ENCODE measurements at places on chromosomes 3 and 15. TPM values are rescaled to one million over a fixed set of nuclear protein-coding genes. Genes with fewer than 3 reads are reported as not detected.

JAGN1 gene
- total RNA-seq, result 52.7 TPM

GOLGA6L7 gene
- total RNA-seq, result not detected

- no peaks in the 10 kb centered on the region for H3K4me1 ChIP-seq
- H3K36me3 ChIP-seq, result no peaks in the 10 kb centered on the region
Observed at GRCh38 chr3:129417326-129417725, 11.1 kb downstream of the EFCAB12 start.

UROC1 gene
- total RNA-seq, result not detected

- no peaks in the 10 kb centered on the region for H3K27me3 ChIP-seq
- H3K4me1 ChIP-seq, result no peaks in the 10 kb centered on the region
- no peaks in the 10 kb centered on the region for H3K36me3 ChIP-seq
- peak; percentile 76 for DNase-seq
- no peak overlapping the region for H3K4me3 ChIP-seq
Observed at GRCh38 chr3:127052121-127052561, 69.2 kb downstream of the PLXNA1 start.

DNA sequence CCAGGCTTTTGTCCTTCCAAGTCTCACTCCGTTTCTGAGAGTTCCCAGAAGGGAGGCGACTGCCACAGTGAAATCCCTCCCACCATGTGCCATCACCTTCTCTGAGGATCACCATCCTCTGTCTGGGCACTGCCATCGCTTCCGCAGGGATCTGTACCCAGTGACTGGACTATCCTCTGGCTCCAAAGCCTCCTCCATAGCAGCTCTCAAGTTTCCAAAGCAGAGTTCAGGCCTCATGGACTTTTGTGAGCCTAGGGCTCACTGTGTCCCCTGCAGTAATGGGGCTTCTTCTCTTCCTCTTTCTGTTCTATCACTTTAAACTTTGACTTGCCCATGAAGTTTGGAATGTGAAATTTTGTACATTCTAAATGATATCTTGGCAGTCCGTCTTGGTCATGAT is 63.9 kb downstream of the TIPARP start:
- H3K4me1 ChIP-seq, result no peaks in the 10 kb centered on the region
- no peaks in the 10 kb centered on the region for H3K27me3 ChIP-seq
- H3K4me3 ChIP-seq, result no peak overlapping the region
- DNase-seq, result no peak
- H3K27ac ChIP-seq, result no peak overlapping the region
- H3K36me3 ChIP-seq, result no peaks in the 10 kb centered on the region

EHHADH gene
- total RNA-seq, result 3.8 TPM

COL8A1 gene
- total RNA-seq, result 15.3 TPM

DNA sequence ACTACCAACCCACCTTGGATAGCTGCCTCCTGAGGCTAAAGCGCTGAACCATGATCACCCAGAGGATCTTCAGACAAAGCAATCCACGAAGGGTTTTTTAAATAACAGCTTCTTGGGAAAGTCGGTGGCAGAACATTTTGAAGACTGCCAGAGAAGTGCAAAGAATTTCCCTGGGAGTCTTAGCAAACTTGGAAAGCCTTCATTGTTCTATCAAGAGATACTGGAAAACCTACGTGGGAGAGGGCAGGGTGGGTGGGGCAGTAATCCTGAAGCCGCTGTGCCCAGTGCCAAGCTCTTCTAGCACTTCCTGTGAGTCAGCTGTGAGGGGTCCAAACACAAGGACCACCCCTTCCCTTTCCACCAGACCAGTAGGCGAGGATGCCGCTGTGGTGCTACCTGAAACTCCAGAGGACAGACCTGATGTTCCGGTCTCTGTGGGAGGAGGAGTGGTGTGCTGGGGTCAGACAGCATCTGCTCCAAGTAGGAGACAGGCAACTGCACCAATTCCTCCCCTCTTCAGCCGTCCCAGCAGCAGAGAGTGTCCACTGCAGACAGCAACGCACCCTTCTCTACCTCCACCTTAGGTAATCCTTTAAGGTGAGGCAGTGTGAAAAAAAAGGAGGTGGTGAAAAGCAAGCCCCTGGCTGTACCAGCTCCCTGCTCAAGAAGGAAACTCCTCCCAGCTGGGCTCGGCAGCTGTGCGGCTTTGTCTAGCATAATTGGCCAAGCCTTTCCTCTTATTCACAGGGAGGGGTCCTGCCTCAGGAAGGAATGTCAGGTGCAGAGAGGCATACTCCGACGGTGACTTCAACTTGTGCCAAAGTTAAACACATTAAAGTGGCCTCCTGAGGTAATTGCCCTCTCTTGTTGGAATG is 99.0 kb downstream of the TMCC1 start:
- H3K27me3 ChIP-seq, result no peaks in the 10 kb centered on the region
- peak; percentile 63 for DNase-seq
- H3K4me1 ChIP-seq, result peaks cover 32% of the 10 kb centered on the region
- peak overlapping the region; percentile 39 for H3K27ac ChIP-seq
- no peak overlapping the region for H3K4me3 ChIP-seq

GOLGA6A gene
- not detected for total RNA-seq

PP2D1 gene
- total RNA-seq, result not detected

GOLGA8R gene
- 1.8 TPM for total RNA-seq

GUCA1C gene
- total RNA-seq, result not detected

DNA sequence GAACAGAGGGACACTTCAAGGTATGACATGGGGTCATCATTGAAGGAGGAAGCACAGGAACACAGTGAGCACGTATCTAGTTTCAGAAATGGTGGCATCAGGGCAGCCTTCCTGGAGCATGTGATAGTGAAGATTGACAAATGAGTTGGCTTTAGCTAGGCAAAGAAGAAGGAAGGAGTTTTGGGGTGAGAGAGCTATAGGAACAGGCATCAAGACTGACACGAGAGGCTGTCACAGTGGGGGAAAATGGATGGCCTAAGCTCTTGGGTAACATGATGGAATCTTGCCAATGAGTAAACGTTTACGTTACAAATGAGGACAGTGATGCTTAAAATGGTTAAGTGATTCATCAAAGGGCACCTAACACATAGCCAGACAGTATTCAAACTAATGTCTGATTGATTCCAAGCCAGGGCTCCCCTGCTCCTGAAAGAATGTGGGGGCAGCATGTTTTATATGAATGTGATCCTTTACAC is 23.1 kb upstream of the GPR171 start:
- no peak overlapping the region for H3K4me3 ChIP-seq
- H3K4me1 ChIP-seq, result no peaks in the 10 kb centered on the region
- H3K36me3 ChIP-seq, result no peaks in the 10 kb centered on the region
- no peaks in the 10 kb centered on the region for H3K27me3 ChIP-seq
- H3K27ac ChIP-seq, result no peak overlapping the region
- DNase-seq, result no peak

GRCh38 chr3:134068429-134068828 is 38.7 kb upstream of the SLCO2A1 start:
- DNase-seq, result no peak
- no peaks in the 10 kb centered on the region for H3K36me3 ChIP-seq
- no peak overlapping the region for H3K4me3 ChIP-seq
- H3K27ac ChIP-seq, result no peak overlapping the region
- no peaks in the 10 kb centered on the region for H3K4me1 ChIP-seq
- no peaks in the 10 kb centered on the region for H3K27me3 ChIP-seq

DNA sequence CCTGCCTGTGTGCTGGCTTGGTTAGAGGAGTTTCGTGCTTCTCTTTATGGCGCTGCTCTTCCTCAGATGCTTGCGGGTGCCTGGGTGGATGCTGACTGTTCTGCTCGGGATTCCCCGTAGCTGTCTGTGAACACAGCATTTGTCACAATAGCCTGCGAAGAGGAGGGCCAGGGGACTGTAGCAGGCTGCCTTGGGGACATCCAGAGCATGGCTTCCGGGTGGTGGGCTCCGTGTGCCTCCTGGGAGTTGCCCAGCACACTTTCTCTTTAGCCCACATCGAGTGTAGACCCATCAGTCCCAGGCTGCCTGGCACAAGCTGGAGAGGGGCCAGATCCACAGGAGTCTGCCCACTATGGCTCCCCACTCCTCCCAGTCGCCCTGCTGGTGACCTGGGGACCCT is 22.4 kb downstream of the LRRK1 start:
- no peak overlapping the region for H3K27ac ChIP-seq
- H3K27me3 ChIP-seq, result no peaks in the 10 kb centered on the region
- no peak for DNase-seq
- H3K4me1 ChIP-seq, result no peaks in the 10 kb centered on the region
- no peak overlapping the region for H3K4me3 ChIP-seq

GRCh38 chr15:96700555-96700954 is 370.1 kb downstream of the NR2F2 start:
- H3K27ac ChIP-seq, result no peak overlapping the region
- no peaks in the 10 kb centered on the region for H3K27me3 ChIP-seq
- DNase-seq, result no peak
- no peak overlapping the region for H3K4me3 ChIP-seq

- no peaks in the 10 kb centered on the region for H3K4me1 ChIP-seq
- no peaks in the 10 kb centered on the region for H3K36me3 ChIP-seq
- no peaks in the 10 kb centered on the region for H3K27me3 ChIP-seq
- no peak for DNase-seq
- no peak overlapping the region for H3K4me3 ChIP-seq
Observed at GRCh38 chr3:158086361-158086760, 19.9 kb downstream of the SHOX2 start.

TM4SF18 gene
- total RNA-seq, result 6.4 TPM

DNA sequence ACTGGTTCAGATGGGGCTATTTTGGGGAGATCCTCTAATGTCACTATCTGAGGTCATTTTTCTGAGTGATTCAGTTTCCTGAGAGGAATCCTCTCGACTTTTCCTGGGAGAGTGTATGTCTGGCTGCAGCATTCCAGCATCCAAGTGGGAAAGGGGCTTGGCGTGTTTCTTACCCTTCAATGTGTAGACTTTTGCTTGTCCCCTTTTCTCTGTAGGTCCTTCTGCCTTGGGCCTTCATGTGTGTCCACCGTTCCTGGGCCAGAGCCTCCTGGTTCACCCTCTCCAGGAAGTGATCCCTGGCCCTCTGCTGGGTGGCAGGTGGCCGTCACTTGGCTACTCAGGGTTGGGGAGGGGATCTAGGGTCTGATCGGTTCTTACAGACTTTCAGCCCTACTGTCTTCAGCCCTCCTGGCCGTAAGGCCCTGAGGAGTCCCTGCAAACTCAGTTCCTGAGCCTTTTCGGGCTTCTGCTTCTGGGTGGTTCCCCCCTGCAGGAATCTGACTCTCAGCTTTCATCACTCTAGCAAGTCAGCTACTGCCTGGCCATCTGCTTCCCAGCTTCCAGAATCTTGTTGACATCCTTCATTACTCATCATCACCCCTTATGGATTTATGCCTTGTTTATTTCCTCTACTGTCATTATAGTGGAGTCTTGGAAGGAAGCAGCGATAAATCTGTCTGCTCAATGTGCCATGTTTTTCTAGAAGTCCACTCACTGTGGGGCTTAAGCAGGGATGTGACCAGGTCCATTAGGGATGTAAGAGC is 36.5 kb downstream of the GOLGA6L10 start:
- H3K36me3 ChIP-seq, result no peaks in the 10 kb centered on the region
- DNase-seq, result peak; percentile 50
- no peaks in the 10 kb centered on the region for H3K4me1 ChIP-seq
- H3K4me3 ChIP-seq, result no peak overlapping the region
- H3K27ac ChIP-seq, result no peak overlapping the region

DNA sequence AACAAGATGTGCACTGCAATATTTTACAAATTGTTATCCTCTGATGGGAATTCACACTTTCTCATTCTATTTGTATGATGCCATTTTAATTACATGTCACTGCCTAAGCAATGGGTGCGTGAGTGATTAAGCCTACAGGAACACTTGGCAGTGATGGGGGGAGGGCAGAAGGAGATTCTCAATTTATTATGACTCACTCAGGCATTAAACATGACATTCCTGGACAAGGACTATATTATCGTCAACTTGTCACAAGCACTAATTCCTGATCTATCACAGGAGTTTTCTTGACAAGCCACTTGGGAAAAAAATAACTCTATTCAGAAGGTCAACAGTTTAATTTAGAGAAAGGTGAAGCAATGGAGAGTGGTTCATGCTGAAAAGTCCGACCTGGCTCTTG is 556.8 kb downstream of the NSUN3 start:
- H3K27me3 ChIP-seq, result no peaks in the 10 kb centered on the region
- H3K4me3 ChIP-seq, result no peak overlapping the region
- DNase-seq, result no peak
- H3K4me1 ChIP-seq, result no peaks in the 10 kb centered on the region
- peak overlapping the region; percentile 30 for H3K27ac ChIP-seq

TRAT1 gene
- total RNA-seq, result 0.27 TPM

DNA sequence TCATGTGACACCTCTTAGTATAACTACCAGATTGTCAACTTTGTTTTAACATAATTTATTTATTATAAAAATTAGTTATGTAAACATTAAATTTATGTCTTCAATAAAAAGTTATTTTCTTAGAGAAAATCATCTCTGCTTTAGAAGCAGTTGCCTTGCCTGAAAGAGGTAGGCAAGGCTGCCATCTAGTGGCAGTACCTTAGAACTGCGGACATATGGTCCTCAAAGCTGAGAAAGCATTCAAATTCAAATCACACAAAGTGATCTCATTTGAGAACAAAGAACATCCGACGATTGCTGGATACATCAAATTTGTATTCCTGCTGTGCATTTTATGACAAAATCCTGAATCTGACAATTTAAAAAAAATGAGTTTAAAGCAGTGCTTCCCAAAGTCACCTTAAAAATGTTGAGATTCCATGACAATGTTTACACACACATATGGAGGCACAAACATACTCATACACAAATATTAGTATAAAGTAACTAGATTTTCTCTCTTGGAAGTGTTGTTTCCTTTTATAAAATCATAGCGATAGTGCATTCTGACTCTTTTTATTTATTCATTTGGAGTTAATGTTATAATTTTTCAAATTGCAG is 617.4 kb downstream of the CADM2 start:
- H3K36me3 ChIP-seq, result no peaks in the 10 kb centered on the region
- H3K4me3 ChIP-seq, result no peak overlapping the region
- peak; percentile 64 for DNase-seq
- no peaks in the 10 kb centered on the region for H3K4me1 ChIP-seq
- no peaks in the 10 kb centered on the region for H3K27me3 ChIP-seq
- no peak overlapping the region for H3K27ac ChIP-seq

DNA sequence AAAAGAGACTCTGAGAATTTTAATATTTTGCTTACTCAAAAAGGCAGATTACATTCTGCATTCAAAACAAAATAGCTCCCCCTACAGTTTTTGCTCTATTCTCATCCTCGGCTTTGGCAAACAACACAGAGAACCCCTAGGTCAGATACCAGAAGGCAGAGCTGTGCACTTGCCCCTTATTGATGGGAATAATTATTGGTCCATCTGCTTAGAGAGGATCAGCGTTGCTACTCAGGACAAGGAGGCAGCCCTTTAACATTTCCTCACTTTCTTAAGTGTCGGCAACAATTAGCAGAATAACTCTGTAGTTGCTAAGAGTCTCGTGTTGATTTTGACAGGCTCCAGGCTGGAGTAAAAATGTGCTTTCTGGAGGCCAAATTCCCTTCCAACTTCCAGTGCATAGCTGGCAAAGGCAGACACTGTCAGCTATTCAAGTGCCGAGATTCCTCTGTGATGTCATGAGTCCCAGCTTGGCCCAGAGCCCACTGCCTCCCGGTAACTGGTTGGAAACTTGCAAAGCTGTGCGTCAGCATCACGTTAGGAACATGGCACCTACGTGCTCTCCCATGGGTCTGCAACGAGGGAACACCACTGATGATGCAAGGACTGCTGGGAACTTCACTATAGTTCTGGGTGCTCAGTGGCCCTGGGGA is 482.7 kb upstream of the ADAMTS9 start:
- H3K4me3 ChIP-seq, result no peak overlapping the region
- peak; percentile 98 for DNase-seq
- no peaks in the 10 kb centered on the region for H3K4me1 ChIP-seq
- no peaks in the 10 kb centered on the region for H3K36me3 ChIP-seq
- H3K27me3 ChIP-seq, result no peaks in the 10 kb centered on the region

GRCh38 chr3:126696701-126697267 is 7.3 kb upstream of the CHCHD6 start:
- peaks cover 4% of the 10 kb centered on the region for H3K27me3 ChIP-seq
- no peaks in the 10 kb centered on the region for H3K4me1 ChIP-seq
- DNase-seq, result no peak
- no peak overlapping the region for H3K4me3 ChIP-seq
- no peaks in the 10 kb centered on the region for H3K36me3 ChIP-seq
